ENCODE measurements at places on chromosomes 7 and 10.

DNA sequence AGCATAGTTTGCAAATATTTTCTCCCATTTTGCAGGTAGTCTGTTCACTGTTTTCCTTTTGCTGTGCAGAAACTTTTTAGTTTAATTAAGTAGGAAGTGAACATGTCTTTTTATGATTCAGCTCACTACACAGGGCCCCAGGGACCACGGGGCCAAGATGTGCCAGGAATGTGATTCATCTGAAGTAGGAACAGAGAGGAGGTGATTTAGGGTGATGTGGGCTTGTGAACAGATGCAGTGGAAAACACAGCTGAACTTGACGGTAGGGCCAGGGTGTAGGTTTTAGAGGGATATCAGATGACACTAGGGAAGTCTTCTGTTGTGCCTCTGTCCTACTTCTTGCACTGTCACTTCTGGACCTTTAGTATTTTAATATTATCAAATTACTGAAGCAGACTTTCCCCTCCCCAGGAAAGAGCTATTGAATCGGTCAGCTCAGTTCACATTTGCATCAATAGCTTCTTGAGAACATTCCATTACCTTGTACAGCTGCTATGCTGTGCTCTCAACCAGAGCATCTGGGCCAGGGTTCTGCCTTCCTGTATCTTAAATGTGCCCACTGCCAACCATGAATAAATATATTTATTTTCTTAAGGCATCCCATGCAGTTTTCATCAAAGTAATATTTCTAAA is 96.9 kb downstream of the OSBPL3 start:
- no peak for DNase-seq

DNA sequence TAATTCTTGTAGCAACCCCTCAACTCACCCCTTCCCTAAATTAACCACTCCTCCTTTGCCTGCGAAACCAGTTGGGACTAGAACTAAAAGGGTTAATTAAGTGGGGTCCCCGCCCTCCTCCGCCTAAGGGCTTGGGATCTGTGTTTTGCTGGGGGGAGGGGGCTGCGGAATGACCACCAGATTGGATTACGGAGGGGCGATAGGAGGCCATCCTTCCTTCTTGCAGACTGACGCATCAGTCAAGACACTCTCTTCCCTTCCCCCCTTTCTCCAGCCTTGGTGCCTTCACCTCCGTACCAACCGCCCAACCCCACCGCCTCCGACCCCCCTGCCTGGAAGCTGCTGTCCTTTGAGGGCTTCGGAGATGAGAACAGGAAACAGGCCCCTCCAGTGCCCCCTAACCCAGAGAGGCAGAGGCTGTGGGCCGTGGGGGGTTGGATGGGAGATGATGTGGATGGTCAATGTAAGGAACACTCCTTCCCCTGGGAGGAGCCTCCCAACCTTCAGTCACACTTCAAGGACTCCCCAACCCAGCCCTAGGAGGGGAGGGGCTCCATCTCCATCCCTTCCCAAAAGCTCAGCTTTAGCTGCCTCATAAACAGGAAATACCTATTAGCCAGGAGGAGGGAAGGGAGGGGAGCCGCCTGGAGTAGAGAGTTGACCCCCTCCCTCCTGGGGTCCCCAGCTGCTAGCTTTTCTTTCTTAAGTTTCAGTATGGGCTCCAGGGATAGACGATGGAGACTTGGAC is 997 bp upstream of the LDB1 start:
- DNase-seq: no peak

DNA sequence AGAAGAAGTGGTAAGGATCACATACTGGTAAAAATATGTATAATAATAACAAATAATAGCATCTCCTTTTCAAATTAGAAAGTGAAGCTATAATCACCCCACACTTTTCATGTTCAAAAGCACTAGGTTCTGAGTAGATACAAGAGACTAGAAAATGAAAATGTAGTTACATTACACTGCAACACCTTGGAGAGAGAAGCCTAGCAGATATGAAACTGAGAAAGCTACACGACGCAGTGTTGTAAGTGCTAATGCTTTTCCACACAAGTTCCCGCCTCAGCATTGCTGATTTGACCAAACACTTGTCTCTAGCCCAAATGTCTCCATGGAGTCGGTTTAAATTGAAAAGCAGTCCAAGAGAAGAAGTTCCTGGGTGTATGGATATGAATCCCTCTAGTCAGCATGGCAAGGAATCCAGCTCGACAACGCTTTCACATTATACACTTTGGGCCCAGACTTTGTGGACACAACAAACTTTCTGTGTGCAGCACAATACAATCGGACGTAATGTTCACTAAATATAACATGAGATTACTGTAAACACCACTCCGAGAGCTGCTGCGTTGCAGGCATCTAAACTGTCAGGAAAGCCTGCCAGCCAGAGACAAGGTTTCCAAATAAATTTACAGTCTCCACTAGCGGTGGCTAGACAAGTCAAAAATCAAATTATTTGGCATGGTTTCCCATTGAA is 1.7 kb downstream of the PDE1C start:
- no peak for DNase-seq

DNA sequence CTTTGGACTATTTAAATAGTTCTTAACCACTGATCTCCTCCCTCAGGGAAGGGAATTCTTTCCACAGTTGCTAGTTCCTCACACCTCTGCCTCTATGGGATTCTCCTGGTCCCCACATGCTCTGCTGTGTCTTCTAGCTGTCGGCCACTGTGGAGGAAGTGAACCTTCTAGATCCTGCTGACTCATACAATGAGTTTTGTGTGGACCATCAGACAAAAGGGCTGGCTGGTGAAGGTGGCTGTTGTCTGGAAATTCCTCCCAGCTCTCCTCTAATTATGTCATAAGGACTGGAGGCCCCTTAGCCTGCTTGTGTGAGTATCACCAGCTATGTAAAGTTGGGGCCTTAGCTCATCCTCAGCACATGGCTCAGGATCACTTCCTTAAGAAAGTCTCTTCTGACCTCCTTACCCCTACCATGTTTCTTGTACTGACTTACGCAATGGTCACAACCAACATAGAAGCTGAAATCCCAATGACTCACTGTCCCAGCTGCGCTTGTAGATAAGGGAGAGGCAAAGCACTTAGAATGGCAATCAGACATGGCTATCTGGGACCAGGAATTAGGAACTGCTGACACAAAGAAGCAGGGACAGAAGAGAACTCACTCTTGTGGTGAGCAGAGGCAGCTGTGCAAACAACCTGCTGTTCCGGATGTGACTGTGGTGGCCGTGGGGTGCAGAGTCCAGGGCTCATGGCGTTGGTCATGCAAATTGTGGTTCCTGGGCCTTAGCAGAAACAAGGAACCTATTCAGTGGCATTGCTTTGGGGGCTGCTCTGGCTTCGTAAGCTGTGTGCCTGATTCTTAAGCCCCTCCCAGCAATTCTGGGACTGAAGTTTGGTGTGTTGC is 2.5 kb upstream of the MACC1 start:
- DNase-seq: no peak

- no peak for DNase-seq
Measured at GRCh38 chr7:77386165-77386822, 29.9 kb downstream of the GSAP start.
